ENCODE measurements at places on chromosomes 6 and 20.

GRCh38 chr20:13515291-13515690, 123.4 kb downstream of the TASP1 start:
- DNase-seq: no peak

DNA sequence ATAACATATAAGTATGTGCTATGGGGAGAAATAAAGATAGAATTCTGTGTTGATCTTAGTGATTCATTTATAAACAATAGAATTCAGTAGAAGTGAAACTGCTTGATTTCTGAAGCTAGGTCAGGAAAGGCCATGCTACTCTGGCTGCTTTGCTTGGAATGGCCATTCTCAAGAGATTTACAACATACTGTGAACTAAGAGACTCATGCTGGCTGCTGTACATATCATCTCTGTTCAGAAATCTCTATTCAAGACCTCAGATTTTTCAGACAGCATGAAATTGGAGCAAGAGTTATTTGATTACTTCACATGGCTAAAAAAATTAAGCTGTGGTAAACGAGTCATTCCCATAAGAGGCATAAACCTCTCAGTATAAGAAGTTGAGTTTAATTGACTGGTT, 662.6 kb downstream of the BCKDHB start:
- peak; percentile 27 for DNase-seq

DNA sequence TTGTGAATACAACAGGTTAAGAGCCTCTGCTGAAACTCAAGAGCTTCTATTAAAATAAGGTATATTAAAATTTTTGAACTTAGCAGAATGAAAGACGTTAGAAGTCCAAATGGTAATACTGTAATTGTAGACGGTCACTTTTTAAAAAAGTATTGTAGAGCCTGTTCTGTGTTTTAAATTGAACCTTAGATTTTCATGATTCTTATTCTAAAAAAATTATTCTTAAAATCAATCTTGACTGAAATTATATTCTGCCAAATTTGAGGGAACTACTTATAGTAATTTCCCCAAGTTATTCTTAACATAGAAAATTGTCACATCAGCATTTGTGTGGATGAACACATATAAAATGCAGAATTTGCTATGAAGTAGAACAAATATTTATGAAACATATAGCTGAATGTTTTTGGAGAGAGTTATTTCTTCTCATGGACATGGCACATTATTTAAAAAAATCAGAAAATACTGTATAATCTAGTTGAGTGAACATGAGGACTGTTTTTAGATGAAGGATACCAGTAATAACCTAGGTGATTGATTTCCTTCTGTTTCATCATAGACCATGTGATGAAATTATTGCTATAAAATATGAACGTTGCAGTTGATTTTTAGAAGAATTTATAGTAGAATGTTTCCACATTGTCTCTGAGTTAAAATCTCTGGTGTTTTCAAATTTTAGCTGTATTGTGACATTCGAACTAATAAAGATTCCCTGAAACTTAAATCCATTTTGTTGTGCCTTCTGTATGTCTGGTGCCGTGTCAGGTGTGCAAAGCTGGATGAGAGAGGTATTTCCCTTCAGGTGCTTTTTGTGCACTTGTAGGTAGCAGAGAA, 2.8 kb downstream of the TBPL1 start:
- DNase-seq: no peak

DNA sequence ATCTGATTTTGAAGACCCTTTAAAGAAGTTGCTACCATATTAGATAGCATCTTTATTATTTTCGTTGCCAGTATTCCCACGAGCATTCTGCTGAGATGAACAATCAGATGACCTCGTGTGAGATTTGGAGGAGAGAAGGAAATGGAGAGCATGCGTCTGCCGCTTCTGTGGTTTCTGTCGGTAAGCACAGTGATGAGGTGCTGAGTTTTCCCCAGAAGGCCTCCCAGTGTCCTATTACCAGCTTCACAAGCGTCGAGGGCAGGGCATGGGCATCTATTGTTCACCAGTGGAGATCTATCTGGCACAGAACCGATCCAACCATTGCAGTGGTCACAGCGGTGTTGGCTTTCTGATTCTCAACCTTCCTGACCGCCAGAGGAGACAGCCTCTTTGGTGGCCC, 29.4 kb downstream of the TRAF3IP2 start:
- DNase-seq: no peak

- DNase-seq: no peak
Observed at GRCh38 chr6:75472885-75473284, 20.7 kb downstream of the FILIP1 start.

GRCh38 chr6:36873612-36874442, 776 bp downstream of the PPIL1 start:
- no peak for DNase-seq

GRCh38 chr6:139194740-139195139, 59.9 kb downstream of the HECA start:
- DNase-seq: no peak

DNA sequence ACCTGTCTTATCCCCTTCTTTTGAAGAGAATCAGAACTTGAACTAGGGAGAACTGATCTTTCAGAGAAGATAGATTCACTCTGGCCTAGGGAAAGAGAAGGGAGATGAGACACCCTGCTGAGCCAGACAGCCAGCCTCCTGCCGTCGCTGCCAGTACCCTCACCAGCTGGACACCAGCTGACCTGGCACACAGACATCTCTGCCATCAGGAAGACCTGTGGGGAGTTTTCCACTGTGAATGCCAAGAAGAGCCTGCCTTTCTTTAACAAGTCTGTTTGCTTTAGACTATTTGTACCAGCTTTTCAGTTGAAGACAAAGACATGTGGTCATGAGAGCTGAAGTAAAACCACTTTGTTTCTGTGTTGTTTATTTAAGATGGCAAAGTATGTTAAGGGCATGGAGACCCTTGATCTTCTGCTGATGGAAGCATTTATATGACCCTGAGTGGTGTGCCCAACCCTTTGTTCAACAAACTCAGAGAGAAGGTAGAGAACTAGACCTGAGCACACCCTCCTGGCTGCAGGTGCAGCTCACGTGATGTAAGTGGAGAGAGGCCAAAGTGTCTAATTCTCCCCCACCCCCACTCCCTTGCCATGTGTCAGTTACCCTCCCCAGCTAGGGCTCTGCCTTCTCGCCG, 82.3 kb upstream of the SLC24A3 start:
- no peak for DNase-seq

DNA sequence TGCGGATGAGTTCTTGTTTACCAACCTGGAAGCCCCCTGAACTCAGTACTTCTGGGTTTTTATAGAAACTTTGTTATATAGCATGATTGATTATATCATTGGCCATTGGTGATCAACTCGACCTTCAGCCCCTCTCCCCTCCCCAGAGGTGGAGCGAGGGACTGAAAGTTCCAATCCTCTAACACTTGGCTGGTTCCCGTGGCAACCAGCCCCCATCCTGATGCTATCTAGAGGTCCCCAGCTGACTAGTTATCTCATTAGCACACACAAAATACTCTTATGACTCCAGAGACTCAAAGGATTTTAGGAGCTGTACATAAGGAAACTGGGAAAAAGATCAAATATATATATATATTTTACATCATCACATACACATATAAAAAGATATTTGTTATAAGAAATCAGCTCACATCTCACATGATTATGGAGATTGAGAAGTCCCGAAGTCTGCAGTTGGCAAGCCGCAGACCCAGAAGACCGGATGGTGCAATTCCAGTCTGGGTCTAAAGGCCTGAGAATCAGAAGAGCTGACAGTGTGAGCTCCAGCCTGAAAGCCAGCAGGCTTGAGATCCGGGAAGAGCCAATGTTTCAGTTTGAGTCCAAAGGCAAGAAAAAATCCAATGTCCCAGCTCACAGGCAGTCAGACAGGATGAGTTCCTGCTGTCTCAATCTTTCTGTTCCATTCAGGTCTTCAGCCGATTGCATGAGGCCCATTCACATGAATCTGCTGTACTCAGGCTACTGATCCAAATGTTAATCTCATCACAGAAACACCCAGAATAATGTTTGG, 179.3 kb upstream of the DTNBP1 start:
- no peak for DNase-seq

GRCh38 chr6:52087498-52087999, at the start of gene PKHD1:
Gene PKHD1 (minus strand): TSS chr6:52087613. CDS start chr6:52084933, 2,680 bp downstream.
- DNase-seq: no peak

GRCh38 chr6:73388433-73388799, 6.2 kb upstream of the DDX43 start:
- DNase-seq: no peak

GRCh38 chr6:105433723-105434122, 30.8 kb upstream of the PREP start:
- DNase-seq: no peak

DNA sequence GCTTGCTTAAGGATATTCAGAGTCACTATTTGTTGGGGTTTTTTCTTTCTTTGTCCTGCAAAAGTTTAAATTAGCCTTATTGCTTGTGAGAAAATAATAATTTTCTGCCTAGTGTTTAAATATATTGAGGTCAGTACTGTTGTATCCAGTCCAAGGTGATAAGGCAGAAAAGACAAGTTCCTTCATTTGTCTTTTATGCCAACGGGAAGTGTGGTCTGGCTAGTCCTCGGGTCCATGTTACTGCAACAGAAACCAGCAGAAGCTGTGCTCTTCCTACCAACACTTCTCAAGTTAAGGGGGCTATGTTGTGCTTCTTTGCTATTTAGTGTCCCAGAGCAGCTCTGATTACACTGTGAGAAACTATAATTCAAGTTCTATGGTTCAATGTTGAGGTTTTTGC, 301.1 kb downstream of the TBC1D7 start:
- no peak for DNase-seq

GRCh38 chr6:109687271-109687761, 3.7 kb downstream of the AK9 start:
- peak; percentile 87 for DNase-seq

- no peak for DNase-seq
Observed at GRCh38 chr6:17448165-17448564, 54.8 kb downstream of the CAP2 start.

DNA sequence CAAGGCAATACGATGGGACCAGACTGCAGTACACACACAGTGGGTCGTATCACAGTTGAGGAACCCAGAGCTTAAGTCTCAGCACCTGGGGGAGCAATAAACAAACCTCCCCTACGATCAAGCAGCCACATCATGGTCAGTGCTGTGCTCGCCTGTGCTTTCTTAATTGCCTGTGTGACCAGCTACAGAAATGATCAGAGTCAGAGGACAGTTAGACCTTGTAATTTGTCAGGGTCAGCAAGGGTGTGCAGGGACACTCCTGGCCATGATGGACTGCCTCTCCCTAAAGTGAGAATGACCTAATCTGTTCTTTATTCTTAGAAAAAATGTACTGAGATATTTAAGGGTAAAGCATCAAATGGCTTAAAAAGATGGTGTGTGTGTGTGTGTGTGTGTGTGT, 78.4 kb downstream of the OPRM1 start:
- DNase-seq: no peak

DNA sequence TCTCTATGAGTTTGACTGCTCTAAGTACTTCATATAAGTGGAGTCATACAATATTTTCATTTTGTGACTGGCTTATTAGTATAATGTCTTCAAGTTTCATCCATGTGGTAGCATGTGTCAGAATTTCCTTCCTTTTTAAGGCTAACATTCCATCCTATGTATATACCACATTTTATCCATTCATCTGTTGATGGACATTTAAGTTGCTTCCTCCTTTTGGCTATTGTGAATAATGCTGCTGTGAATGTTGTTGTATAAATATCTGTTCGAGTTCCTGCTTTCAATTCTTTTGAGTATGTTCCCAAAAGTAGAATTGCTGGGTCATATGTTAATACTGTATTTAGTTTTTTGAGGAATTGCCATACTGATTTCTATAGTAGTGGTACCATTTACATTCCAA, 79.5 kb downstream of the PTPRA start:
- no peak for DNase-seq

GRCh38 chr6:121998631-121999030, 400.8 kb upstream of the HSF2 start:
- DNase-seq: no peak

DNA sequence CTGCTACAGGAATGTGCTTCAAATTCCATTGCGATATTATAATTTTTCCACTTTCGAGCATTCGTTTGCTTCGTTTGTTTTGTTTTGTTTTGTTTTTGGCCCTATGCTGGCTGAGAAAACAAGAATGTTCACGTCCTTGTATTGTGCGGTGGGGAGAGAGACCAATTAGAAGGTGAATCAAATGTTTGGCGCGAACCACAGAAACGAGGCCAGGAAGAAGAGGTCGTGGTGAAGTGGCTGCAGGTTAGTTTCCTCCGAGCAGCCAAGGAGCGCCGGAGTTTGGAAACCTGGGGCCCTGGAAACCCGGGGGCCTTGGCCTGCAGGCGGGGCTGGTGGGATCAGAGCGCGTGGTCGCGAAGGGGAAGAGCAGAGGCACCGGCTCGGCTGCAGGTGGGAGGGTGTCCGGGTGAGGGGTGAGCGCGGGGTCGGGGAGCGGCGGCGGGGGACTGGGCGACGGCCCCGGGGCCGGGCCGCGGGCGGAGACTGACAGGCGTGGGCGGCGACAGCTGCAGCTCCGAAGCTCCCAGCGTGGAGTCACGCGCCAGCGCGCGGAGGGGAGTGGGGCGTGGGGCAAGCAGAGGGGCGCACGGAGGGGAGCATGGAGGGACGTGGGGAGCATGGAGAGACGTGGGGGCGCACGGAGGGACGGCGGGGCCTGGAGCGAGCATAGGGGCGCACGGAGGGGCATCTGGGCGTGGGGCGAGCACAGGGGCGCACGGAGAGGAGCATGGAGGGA, 141.5 kb upstream of the PDE10A start:
- DNase-seq: no peak

- DNase-seq: no peak
Observed at GRCh38 chr20:38926934-38927616, 858 bp downstream of the FAM83D start.

GRCh38 chr20:24619212-24619611, 149.8 kb downstream of the SYNDIG1 start:
- DNase-seq: no peak

DNA sequence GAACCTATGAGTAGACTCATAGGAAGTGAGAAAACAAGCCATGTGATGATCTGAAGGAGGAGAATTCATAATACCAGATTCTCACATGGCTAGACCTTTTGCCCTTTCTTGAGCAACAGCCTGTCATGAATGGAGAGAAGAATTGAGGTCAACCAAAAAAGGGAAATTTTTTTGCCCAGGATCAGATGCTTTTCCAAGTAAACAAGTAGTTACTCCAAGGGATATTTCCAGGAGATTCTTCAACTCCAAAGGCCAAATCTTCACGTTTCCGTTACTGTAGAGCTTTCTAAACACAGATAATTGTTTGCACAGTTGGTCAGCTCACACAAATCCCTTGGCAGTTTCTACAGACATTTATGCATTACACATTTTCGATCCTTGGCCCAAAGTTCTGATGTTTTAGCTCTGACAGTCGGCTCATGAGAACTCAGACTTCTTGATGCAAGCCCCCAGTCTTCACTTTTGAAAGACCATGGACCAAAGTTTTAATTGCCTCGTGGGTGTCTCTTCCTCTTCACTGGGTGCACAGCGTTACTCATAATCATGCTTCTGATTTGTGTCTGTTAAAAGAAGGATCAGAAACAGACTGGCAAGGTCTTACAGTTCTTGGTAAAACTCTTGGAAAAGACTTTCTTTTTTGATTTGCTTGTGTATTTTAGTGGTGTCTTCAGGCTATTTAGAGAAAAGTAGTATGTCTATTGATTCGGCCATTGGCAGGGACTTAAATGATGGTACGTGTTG, 115.0 kb downstream of the TSHZ2 start:
- DNase-seq: no peak

Data from non-pigmented ciliary epithelial cell (primary cell).